ENCODE measurements at places on chromosomes 13 and 19.

DNA sequence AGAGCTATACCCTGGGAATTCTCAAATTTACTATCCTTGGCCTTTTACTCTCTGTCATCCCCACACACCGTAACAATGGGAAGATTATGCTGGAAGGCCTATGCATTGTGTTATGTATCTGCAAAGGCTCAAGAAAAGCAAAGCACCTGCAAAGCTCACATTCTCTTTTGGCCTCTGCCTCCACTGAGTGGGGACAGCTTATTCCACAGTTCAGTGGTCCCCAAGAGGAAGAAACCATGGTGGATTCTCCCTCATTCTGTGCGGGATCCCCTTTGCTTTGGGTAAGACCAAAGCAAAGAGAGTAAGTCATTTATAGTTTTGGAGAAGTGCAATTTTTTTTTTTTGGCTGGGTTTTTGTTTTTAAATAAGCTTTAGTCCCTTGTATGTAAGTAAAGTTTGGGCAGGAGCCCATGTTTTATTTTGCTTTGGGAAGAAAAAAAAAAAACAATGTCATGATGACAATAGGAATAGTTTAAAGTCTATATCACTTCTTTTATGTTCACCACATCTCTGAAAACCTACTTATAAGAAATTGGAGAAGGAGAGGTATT, 530.6 kb downstream of the FGF9 start:
- no peak for DNase-seq

GRCh38 chr13:33235078-33235477, 50.5 kb downstream of the STARD13 start:
- DNase-seq, result no peak

- DNase-seq, result no peak
These were observed 20.7 kb upstream of the ZNF331 start for GRCh38 chr19:53517114-53517741.

GRCh38 chr13:45943965-45944364, 92.4 kb upstream of the SIAH3 start:
- DNase-seq, result no peak

DNA sequence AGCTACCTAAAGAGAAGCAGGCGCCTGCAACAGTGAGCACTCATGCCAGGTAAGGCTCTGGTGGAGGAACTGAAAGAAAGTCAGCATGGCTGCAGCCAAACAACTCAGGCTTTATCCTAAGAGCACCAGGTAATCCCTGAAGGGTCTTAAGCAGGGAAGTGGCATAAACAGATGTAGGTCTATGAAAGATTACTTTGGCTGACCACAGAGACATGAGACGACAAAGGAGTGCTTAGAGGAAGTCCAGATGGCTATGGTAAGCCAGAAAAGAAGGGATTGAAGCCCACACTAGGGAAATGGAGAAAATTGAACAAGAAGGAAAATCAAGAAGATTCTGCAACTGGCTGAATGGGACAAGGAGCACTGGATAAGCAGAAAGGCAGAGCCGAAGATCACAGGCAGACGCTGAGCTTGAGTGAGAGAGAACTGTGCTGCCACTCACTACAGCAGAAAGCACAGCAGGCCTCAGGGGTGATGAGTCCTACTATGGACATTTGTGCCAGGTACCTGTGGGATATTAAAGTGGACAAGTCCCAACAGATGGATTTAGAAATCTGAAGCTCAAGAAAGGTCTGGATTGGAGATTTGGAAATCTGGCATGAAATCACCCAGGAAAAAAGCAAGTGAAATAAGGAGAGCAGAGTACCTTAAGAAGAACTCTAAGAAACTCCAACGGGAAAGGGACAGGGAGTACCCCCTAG, 4.2 kb downstream of the RCBTB1 start:
- DNase-seq, result no peak

DNA sequence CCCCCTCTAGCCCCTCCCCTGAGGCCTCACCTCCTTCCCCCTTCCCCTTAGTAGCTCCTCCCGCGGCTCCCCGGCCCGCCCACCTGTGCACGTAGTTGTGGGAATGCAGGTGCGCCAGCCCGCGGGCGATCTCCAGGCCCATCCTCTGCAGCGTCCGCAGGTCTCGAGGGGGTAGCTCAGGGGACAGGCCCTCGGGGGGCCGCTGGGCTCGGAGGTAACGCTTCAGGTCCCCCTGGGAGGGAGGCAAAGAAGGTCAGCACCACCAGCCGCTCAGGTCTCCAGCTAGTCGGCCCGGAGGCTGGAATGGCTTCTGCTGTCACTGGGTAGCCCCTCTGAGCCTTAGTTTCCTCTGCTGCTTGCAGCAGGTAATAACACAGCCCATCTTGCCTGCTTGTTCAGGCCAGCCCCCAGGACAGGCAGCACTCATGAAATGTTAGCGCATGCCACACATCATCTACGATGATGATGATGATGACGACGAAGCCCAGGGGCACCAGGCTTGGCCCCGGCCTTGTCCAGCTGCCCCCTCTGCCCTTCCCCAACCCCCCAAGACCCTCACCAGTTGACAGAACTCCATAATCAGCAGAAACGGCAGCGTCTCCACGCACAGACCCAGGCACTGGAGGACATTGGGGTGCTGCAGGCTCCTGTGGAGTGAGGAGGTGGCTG, 9.2 kb downstream of the LMTK3 start:
- DNase-seq, result no peak

DNA sequence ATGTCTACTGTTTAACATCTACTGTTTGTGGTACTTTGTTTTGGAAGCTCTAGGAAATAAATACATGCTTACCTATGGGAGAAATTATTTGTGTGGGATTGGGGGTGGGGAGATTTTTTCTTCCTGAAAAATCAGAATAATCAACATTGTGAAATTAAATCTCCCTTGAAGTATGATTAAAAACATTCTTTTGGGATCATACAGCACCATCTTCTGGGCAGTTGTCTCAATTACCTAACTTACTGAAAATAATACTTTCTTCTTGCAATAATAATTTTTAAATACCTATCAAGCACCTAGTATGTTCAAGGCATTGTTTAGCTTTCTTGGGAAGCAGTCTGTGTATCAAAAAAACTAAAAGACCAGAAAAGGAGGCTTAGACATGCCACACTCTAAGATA, 576.5 kb upstream of the ARGLU1 start:
- no peak for DNase-seq

- peak; percentile 46 for DNase-seq
These were observed 5.0 kb upstream of the JUNB start for GRCh38 chr19:12786141-12786870.

DNA sequence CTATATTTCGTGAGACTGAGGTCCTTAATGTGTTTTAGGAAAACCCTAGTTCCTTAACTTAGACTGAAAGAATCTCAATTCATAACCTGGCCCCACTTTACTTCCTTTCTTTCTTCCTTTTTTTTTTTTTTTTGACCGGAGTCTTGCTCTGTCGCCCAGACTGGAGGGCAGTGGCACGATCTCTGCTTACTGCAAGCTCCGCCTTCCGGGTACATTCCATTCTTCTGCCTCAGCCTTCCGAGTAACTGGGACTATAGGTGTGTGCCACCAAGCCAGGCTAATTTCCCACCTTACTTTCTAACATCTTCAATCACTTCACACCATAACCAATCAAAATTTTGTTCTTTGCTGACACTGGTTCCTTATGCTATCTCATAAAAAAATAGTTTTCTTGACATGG, 2097.0 kb downstream of the PCDH9 start:
- DNase-seq, result no peak

GRCh38 chr19:38283271-38283670, 18.9 kb downstream of the SPINT2 start:
- no peak for DNase-seq

DNA sequence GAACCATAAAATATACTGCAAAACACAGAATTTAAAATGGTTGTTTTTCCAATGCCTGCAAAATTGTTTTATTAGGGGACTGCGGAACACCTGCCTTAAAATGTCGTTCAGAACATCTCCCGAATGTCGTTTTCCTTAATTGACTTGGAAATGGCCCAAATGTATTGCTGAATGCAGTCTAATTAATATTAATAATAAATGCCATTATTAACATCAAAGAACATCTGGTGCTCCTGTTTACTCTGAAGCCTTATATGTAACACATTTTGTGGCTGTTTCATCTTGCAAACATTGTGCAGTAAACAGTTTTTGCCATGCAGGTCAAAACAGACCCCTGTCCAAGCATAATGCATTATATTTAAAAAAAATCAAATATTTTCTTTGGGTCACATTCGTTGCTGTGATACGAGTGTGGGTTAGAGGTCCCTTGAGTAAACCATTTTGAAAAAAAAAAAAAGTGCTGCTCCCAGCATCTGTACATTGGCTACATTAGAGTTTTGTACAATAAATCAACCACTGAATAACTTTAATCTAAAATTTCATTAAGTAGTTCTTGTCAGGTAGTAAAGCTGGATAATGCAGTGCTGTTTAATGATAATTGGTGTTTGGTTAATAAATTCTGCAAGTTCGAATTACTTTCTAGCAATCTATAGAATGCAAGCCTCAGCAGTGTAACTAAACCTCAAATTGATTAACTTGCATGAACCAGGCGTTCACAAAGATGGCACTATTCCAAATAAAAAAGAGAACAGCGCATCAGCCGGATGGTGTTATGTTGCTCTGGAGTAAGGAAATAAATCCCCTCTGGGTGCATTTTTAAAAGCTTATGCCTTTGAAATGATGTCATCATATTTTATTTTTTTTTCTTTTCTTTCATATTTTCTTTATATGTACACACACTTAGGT, 140.2 kb downstream of the ZNF536 start:
- no peak for DNase-seq

DNA sequence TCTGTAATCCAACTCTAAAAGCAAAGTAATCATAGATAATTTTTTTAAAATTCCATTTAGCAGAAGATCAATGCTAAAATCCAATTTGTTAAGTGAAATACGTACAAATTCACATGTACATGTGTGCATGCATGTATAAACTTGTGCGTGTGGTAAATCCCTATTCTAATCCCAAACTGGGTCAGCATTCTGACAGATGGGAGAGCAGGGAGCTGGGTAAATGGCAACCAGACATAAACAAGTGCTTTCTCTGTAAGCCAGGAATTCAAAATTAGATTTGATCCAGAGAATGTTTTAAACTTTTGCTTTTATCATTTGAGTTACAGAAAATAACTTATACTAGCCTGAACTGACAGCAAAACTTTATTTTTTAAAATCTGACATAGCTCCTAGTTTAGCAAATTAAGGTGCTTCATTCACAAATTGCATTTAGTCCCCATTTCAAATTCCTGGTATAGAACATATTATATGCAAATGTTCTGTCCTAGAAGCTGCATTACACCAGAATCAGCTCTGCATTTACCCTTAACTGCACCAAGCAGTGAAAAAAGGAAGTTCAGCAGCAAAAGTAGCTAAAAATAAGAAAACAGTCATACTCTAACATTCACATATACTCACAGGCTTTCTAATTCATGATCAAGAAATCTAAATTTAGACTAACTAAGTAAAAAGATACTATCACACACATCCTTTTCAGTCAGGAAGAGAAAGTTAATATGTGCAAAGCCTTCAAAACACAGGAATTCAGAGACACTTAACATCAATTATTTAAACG, 32.6 kb downstream of the UBL3 start:
- DNase-seq, result no peak

DNA sequence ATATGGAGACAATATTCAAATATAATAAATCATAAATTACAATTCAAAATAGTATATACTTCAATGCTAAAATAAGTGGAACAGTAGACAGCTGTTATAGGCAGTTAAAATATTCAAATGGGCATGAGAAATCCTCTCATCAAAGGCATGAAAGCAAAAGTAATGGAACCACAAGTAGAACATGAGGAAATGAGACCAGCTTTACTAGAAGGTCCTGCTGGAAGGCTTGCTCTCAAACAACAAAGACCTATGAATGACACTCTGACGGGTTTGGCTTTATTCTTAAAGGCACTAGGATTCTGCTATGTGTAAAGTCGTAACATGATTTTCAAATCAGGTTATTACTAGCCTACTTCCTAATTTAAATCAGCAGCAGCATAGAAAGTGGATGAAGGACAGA, 148.1 kb downstream of the VWA8 start:
- DNase-seq, result no peak

DNA sequence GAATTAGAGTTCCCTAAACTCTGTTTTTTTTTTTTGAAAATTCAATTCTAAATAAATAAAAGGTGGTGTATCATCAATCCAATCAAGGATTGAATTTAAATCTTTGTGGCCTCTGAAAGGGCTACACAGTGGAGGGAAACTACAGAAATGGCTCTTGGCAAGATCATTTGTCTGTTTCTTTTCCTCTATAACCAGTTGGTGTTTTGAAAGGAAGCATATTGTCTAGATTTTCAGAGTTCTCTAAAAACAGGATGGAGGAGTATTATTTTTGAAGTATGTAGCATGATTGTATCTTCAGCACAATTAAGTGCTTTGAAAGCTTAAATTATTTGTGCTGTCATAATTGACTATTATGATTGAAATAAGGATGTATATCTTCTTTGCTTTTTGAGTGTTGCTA, 29.8 kb downstream of the WASF3 start:
- DNase-seq, result no peak

- no peak for DNase-seq
These were observed 16.8 kb downstream of the PABPC3 start for GRCh38 chr13:25112695-25113255.

GRCh38 chr19:53019684-53020083, 6.0 kb downstream of the ERVV-1 start:
- peak; percentile 18 for DNase-seq

- DNase-seq, result peak; percentile 45
These were observed 9.0 kb downstream of the GCDH start for GRCh38 chr19:12899891-12900518.

DNA sequence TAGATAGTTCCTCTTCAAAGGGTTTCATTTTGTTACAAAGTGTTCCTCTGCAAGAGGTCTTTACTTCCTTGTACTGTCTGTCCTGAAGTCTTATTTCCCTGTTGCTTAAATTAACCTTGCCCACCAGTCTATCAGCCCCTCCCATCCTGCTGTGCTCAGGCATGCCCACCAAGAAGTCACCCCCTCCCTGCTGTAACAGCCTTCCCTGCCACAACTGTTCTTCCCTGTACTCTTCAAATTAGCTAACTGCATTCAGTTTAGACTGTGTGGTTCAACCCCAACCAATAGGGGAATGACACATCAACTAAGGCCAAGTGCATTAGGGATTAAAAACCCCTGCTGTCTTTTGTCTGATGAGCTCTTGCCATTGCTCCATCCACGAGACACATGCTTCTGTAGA, 34.4 kb upstream of the ZNF562 start:
- no peak for DNase-seq

GRCh38 chr13:112143046-112143752, 76.2 kb downstream of the SOX1 start:
- no peak for DNase-seq

- DNase-seq, result no peak
These were observed 180.5 kb downstream of the COL4A1 start for GRCh38 chr13:110126391-110126961.

DNA sequence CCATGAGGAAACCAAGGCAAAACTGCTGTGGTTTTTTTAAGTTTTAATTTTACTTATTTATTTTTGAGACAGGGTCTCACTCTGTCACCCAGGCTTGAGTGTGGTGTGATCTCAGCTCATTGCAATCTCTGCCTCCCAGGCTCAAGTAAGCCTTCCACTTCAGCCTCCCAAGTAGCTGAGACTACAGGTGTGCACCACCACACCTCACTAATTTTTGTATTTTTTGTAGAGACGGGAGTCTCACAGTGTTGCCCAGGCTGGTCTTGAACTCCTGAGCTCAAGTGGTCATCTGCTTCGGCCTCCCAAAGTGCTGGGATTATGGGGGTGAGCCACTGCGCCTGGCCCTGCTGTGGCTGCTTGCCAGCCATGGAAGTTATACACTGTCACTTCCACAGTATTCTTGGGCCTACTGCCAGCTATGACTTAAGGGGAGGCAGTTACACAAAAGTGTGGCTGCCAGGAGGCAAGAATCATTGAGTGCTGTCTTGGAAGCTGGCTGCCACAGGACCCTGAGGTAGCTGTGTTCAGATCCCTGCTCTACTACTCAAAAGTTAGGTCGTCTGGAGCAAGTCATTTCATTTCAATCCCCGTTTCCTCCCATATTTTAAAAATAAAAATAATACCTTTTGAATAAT, 12.7 kb downstream of the FARP1 start:
- no peak for DNase-seq
